ENCODE measurements at places on chromosomes 7 and 10.

DNA sequence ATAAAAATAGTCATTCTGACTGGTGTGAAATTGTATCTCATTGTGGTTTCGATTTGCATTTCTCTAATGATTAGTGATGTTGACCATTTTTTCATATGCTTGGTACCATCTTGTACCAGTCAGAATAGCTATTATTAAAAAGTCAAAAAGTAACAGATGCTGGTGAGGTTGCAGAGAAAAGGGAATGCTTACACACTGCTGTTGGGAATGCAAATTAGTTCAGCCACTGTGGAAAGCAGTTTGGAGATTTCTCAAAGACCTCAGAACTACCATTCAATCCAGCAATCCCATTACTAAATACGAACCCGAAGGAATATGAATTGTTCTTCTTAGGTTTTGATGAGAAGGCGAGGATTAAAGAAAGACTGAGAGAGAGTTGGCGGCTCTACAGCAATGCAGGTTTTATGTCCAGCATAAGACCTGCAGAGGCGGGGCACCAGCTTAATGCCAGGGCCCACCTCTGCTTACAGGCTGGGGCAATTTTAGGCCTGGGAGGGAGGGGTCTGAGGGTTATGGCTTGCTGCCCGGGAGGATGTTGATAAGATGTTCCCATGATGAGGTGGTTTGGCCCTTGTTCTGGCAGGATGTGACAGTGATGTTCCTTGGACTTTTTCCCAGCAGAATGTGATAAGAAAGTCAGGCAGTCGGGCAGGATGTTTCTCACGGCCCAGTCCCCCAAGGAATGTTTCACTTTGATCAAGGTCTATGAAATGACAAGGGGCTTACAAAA, 74.4 kb downstream of the MEST start:
- DNase-seq = no peak

DNA sequence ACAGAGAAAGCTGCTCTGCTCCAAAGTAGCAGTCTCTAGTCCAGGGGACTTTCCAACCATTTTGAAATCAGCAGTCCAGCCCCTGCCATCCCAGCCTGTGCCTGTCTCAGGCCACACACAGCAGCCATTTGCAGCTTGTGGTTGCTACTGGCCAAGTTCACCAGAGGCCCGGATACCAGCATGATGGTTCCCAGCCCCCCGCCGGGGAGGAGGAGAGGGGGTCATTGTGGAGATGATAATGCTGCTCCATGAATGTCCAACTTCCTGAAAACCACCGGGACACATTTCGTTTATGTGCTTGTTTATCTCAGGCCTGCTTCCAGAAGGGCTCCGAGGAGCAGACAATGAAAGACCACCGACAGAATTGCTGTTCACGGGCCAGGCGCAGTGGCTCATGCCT, 160.0 kb downstream of the UBE2H start:
- no peak for DNase-seq

DNA sequence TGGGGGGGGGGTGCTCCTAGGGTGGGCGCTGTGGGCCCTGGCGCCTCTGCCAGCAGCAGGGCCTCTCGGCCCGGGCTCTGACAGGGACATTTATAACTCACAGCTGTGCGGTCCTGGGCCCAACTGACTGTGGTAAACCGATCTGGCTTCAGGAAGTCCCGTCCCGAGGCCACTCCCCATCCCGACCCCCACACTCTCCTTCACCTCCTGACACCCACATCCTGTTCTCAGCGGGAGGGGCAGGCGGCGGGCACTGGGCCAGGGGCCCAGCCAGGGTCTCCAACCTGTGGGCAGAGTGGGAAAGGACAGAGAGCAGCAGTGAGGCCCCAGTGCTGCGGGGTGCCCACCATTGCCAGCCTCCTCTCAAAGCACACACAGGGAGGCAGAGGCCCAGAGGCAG, 69.1 kb downstream of the ZMIZ1 start:
- no peak for DNase-seq

GRCh38 chr7:72183835-72184234, 228.3 kb downstream of the CALN1 start:
- DNase-seq = no peak

GRCh38 chr10:6885284-6885683, 305.2 kb upstream of the PRKCQ start:
- no peak for DNase-seq

DNA sequence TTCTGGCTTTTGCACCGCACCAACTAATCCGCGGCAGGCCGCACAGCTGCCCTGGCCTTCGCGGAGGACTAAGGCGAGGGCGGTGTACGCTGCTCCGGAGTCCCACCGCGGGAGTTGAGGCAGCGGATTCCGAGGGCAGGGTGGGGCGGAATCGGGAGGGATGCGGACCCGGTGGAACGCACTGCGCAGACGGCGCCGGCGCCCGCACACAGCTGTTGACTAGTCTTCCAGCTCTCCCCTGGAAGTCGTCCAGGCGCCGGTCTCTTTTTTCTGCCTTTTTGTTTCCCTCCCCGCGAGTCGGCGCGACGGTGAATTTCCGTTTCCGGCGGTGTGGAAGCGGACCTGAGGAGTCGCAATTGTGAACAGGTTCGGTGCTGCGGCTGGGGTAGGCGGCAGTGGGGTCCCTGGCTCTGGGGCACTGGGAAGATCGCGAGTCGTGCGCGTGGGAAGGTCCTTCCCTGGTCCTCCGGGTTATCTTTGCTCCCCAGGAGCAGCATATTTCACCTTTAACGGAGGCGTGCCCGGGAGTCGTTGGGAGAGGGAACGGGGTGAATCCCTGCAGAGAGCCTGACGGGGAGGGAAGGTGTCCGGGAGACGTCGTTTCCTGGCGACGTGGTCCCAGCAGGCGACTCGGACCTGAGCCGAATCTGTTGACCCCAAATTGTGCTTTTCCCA, at the start of gene ASAH2B:
Gene ASAH2B (plus strand): TSS at position 319 of the 675 bp plus-strand sequence. CDS start 5,195 bp downstream, outside the sequence.
- DNase-seq = peak; percentile 31

DNA sequence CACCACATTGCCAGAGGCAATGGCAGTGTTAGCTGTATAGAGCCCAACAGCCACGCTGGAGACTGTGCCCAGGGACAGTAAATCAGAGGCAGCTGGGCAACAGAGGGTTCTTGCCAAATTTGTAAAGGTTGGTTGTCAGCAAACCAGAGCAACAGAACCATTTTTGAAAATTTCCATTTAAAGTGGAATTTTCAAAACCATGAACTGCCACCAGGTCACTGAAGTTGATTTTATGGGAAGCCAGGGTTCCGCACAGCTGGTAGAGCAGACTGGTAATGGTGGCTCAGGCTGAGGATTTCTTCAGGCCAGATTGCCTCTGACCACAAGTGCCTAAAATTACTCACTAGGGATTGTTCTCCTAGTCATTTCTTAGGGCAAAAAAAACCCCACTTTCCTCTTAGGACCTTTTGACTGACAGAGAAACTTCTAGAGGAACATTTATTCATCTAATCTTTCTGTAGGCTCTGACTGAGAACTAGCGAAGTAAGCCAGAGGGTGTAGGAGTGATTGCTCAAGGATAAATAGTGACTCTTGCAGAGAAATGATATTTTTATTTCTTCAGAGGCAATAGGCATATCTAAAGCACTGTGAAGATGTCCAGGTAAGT, 342.4 kb downstream of the BBS9 start:
- DNase-seq = no peak

DNA sequence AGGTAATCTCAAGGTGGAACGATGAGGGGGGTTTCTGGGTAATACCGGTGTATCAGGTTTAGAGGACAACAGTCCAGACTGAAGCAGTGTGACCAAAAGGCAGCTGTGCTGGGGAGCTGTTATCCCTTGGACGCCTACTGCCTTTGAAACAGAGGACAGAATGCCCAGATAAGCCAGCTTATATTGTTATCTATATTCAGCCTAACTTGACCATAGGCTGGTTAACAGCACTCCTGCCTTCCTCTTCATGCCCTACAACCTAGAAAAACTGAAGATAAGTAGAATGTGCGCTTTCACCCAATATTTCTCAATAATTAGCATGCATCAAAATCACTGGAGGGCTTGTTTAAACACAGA, 44.9 kb downstream of the IL6 start:
- no peak for DNase-seq

GRCh38 chr7:43721193-43721806, 8.0 kb downstream of the COA1 start:
- peak; percentile 9 for DNase-seq

DNA sequence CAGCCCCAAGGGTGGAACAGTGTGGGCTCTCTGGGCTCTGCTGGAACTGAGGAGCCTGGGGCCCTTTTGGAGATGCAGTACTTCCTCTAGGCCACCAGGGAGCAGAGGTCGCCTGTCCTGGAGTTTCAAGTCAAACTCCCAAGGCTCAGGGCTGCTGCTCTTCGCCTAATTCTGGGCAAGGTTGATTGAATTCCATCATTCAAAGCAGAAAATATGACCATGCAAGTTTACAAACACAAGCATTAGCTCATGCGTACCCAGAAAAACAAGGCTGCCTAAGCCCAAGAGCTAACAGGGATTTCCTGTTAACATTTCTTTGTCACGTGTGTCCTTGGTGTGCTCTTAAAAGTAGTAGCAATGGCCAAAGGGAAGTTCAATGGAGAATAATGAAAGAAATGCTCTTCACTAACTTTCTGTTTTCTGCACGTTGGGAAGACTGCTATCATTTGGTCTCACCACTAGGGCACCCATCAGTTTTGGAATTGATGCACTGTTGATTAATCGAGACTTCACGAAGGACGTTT, 20.1 kb downstream of the LDB3 start:
- DNase-seq = peak; percentile 8

DNA sequence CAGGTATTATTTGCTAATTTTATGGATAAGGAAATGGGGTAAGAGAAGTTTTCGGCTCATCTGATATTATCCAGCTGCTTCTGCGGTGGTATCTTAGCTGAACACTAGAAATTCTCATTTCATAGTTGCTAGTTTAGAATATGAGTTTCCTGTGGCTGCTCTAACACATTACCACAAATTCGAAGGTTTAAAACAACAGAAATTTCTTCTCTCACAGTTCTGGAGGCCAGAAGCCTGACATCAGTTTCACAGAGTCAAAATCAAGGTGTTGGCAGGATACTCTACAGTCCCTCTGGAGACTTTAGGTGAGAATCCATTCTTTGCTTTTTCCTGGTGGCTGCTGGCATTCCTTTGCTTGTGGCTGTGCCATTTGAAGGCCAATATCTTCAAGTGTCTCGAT, 205.9 kb downstream of the PTEN start:
- no peak for DNase-seq

DNA sequence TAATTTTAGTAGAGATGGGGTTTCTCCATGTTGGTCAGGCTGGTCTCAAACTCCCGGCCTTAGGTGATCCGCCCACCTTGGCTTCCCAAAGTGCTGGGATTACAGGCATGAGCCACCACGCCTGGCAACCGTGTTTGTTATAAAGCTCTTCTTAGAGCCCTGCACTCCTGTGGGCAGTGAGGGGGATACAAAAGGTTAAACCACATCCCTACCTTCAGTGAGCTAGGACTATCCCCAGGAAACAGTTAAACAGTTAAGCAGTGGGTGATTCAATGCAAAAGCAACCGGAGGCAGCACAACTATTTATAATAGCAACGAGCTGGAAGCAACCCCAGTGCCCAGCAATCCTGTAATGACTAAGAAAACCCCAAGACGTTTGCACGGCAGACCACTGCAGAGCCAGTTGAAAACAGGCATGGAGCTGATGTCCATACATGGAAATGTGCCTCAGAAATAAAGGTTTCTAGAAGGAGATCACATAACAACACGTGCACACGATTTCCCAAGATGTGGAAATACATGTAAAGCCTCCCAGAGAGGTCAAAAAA, 107.2 kb upstream of the LYZL2 start:
- no peak for DNase-seq

GRCh38 chr10:95660283-95660682, 3.8 kb upstream of the ALDH18A1 start:
- DNase-seq = no peak

GRCh38 chr7:29271319-29271658, 76.7 kb downstream of the CHN2 start:
- DNase-seq = no peak

- no peak for DNase-seq
Observed at GRCh38 chr10:70779511-70780369, 5.4 kb downstream of the TBATA start.

GRCh38 chr10:77605466-77605865, 32.1 kb downstream of the KCNMA1 start:
- no peak for DNase-seq

GRCh38 chr10:125375210-125375609, 214.8 kb upstream of the CTBP2 start:
- DNase-seq = no peak

GRCh38 chr10:124248056-124249045, 155.0 kb upstream of the CHST15 start:
- no peak for DNase-seq

DNA sequence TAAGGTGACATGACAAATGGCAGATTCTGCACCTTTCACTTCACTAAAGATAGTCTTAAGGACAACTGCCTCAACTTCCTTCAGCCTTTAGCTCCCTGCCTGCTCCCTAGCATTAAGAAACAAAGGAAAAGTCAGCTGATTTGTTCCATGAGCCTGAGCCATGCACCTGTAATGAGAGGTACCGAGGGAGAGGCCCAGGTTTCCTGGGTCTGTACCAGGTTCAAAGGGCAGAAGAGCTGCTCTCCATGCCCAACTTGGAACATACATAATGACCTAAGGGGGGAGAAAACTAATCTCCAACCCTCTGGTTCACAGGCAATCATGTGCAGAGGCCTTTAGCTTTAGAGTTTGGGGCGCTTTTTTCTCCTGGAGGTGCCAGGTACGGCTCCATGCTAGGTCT, 111.2 kb downstream of the JAZF1 start:
- no peak for DNase-seq

GRCh38 chr10:51046654-51047053, 27.6 kb upstream of the PRKG1 start:
- DNase-seq = no peak

DNA sequence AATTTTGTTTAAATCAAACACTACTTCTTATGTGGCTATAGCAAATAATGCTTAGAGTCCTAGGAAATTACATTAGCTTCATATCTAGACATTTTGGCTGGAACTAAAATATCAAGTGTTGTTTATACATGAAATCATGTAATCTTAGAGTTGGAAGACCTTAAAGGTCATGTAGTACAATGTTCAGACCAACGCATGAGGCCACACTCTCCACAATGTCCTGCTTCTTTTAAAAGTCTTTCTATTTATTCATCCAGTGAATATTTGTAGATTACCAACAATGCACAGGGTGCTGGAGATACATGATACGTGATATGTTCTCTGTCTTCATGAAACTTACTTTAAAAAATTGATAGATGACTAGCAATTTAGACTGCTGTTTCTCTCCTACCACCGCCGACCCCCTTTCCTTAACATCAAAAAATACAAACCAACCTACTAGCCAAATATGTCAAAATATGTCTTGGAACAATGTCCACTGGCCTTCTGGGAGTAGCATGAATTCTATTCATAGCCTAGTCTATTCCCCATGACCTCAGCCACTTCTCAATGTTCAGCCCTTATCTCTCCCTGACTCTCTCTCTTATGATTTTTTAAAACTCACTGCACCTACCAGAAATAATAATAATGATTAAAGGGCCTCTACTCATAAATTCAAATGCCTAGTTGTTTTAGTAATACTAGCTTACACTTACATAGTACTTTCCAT, 59.5 kb upstream of the CAV2 start:
- no peak for DNase-seq

GRCh38 chr10:772227-772637, 82.8 kb upstream of the DIP2C start:
- DNase-seq = no peak

- DNase-seq = no peak
Observed at GRCh38 chr7:157875230-157876179, 538.7 kb downstream of the DNAJB6 start.

Measured in NCI-H2107 (cell line).